ENCODE measurements at places on chromosomes 5 and 9. TPM values are rescaled to one million over a fixed set of nuclear protein-coding genes. Genes with fewer than 3 reads are reported as not detected.

Gene RAPGEF6
- total RNA-seq: 30.7 TPM

Gene FOXD4L3
- total RNA-seq: not detected

Gene GABRA6
- total RNA-seq: not detected

Gene GNA14
- total RNA-seq: 12.4 TPM

Gene APBA1
- total RNA-seq: 21.1 TPM
